Stimulated activated CD4-positive, alpha-beta T cell treated with anti-CD3 and anti-CD28 coated beads, Interleukin-1b, Interleukin-23, amount 100 ng/mL, for 1 hour (primary cell): ENCODE measurements at places on chromosomes 5 and 9.

DNA sequence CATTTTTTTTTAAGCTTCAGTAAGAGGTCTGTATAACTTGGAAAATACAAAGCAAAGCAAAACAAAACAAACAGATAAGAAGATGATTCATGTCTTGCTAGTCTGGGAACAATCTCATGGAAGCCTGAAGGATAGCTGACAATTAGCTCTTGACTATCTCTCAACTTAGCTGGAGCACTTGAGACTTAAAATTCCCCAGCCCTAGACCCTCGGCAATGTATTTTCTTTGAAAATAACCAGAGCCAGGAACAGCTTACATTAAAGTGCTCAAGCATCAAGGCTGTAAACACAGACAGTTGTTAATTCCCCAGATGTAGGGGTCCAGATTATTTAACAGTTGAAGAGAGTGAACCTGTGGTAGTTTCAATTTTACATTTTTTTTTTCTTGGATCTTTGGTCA, 82.9 kb downstream of the TMEM252 start:
- DNase-seq = no peak

GRCh38 chr5:122162100-122162638, 32.8 kb downstream of the ZNF474 start:
- no peak for DNase-seq

DNA sequence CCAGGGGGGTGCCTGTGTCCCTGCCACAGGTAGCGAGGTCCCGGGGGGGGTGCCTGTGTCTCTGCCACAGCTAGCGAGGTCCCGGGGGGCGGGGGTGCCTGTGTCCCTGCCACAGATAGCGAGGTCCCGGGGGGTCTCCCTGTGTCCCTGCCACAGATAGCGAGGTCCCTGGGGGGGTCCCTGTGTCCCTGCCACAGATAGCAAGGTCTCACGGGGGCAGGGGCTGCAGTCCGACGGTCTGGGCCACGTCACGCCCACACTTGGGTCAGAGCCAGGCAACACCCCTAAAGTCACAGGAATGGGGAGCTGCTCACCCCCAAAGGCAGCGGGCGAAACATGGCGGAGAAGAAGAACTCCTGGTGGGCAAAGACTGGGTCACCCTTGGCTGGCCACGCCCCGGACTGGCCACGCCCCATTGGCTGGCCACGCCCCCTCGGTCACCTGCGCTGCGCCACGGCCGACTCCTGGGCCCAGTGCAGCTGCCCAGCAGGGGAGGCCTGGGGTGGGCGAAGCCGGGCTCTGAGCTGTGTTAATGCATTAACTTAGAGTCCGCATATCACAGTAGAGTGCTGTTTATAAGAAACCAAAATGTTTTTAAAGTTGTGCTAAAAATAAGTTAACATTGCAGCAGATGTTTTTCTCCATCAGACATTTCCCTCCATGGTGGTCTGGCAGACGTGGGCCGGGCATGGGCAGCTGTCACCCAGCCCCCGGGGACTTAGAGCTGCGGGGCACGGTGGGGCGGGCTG, 7.0 kb downstream of the NOXA1 start:
- DNase-seq = no peak

- no peak for DNase-seq
Measured at GRCh38 chr5:55226027-55226933, 835 bp downstream of the MCIDAS start.
